Hindlimb muscle (tissue), 1 donor: ENCODE measurements at places on chromosomes 7 and 10. TPM values are rescaled to one million over a fixed set of nuclear protein-coding genes. Genes with fewer than 3 reads are reported as not detected.

The ETV1 gene
- 11.0 TPM for polyA plus RNA-seq

DNA sequence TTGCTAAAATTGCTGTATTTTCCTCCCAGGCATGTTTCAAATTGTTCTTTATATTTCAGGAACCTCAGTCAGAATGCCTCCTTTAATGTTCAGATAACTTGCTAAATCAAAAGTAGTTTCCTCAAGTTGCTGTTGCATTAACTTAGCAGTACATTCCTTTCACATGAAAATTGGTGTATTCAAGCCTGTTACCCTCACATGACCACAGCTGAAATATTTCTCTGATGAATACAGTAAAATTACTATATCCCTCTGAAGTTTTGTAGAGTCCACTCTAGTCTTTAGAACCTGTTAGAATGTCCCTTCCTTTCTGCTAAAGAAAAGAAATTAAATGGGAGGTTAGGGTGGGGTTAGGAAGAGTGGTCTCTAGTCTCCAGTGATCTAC is 24.5 kb upstream of the C1GALT1 start:
- DNase-seq: no peak

GRCh38 chr10:118112543-118113125 is 65.9 kb upstream of the RAB11FIP2 start:
- DNase-seq: no peak

The TAS2R38 gene
- 0.23 TPM for polyA plus RNA-seq

The LZTS2 gene
- polyA plus RNA-seq: 72.5 TPM

DNA sequence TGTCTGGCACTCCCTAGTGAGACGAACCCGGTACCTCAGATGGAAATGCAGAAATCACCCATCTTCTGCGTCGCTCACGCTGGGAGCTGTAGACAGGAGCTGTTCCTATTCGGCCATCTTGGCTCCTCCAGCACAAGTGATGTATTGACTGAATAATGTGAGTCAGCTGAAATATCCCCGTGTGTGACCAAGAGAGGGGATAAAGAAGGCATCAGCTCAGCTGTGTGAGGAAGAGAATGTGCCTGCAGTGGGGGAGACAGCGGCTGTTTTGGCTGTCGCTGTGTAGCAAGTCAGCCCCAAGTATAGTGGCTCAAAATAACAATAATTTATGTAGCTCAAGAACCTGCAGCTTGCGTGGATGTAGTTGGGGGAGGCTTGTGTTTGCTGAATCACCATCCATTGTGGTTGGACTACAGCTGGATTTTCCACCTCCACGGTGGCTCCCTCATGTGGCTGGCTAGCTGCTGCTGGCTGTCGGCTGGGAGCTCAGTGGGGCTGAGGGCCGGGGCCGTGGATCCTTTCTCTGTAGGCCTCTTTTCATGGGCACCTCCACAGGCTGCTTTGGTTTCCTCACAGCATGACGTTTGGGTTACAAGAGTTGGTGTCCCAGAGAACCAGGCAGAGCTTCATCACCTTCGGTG is 434.5 kb downstream of the CCSER2 start:
- no peak for DNase-seq

The TRPV5 gene
- polyA plus RNA-seq: 0.09 TPM

GRCh38 chr10:132057191-132057681 is 8.5 kb upstream of the JAKMIP3 start:
- no peak for DNase-seq
